ENCODE measurements at places on chromosomes 13 and 19. TPM values are rescaled to one million over a fixed set of nuclear protein-coding genes. Genes with fewer than 3 reads are reported as not detected.

GRCh38 chr13:51282322-51282721, 57.2 kb upstream of the SERPINE3 start:
- no peak for DNase-seq

GRCh38 chr13:44049081-44049945, 169.6 kb downstream of the LACC1 start:
- DNase-seq, result no peak

GRCh38 chr13:51804295-51805172, 571 bp upstream of the DHRS12 start:
- no peak for DNase-seq

DNA sequence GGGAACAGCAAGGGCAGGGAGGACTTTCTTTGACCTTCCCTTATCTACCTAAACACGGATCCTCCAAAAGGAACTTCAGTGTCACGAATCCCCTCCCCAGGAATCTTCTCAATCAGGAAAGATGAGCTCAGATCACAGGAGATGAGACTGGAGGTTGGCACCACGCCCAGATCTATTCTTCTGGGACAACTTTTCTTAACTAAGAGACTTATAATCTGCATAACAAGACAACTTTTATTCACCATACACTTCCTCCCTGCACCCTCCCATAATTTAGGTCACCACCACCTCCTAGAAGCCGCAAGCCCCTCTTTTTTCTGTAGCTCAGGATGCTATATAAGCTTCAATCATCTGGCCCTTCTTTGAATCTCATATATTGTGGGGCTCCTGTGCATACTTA, 19.2 kb upstream of the AKT2 start:
- DNase-seq, result no peak

PCDH17 gene
- total RNA-seq, result 2.2 TPM

ADGRE2 gene
- 0.60 TPM for total RNA-seq

DNA sequence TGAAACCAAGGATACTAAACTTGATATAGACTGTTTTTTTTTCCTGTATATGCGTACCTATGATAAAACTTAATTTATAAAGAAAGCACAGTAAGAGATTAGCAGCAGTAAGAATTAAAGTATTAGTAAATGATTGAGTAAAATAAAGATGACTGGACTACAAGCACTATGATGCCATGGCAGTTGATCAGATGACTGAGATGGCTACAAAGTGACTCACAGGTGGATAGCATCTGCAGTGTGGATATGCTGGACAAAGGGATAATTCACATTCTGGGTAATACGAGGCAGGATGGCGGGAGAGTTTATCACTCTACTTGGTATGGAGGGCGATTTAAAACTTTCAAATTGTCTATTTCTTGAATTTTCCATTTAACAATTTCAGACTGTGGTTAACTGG, 11.8 kb downstream of the HTR2A start:
- no peak for DNase-seq

LRRC63 gene
- total RNA-seq, result under 0.01 TPM

DNA sequence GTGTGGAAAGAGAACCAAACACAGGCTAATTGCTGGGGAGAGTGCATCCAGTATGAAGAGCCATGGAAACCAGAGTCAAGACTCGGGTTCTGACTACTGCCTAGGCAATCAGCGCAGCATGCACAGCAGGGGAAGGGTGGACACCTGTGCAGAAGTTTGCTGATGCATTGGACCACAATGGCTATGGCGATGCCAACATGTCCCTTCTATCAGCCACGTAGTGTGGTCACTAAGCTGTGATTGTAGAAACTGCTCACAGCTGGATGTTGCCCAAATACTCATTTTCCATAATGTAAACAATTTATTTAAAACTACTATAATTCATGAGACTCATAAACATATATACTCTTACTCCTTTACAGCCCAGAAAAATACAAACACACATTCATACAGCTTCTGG, 1718.2 kb downstream of the EFNB2 start:
- DNase-seq, result no peak

GRCh38 chr19:13281567-13282291, 131.5 kb downstream of the IER2 start:
- no peak for DNase-seq

DNA sequence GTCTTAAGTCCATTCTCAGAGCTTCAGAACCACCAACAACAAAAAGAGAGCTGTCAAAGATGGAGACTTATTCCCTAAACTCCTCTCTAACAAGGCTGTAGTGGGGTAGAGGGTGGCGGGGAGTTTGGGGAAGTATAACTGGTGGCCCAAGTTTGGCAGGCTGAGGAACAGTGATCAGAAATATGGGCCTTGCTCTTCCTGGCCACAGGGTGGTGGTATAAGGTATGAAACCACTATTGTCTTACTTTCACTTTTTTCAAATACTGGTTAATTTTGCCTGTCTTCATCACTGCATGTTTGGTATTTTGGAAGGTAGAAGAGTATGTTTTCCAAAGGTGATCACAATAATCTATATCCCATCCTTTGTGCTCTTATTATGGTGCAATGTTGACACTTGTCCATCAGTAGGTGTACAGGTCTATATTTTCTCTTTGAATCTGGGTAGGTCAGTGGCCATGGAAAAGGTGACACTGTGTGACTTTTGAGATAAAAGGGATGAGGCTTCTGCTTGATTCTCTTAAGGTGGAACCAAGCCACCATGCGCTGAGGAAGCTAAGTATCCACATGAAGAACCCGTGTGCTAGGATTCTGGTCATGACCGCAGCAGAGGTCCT, 23.2 kb upstream of the GPC5 start:
- DNase-seq, result peak; percentile 22

NAA16 gene
- total RNA-seq, result 3.5 TPM

- no peak for DNase-seq
These were observed 98.2 kb downstream of the UBL3 start for GRCh38 chr13:29752175-29752574.

DNA sequence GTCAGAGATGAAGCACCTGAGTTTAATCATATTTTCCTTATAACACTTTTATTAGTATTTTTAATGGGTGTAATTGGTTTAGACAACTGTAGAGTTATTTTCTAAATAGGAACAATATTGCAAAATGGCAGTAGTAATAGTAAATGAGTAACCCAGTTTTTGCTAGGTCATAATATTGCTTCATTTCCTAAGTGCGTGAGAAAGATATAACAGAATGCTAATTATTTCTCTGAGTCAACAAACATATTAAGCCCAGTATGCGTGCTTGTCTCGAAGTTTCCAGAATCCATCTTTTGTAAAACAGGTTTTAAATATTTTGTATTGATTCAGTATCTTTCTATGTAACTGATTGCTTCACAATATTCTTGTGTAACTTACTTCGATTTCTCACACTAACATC, 315.3 kb downstream of the MYO16 start:
- DNase-seq, result no peak

- no peak for DNase-seq
These were observed 9.0 kb downstream of the SIGLEC5 start for GRCh38 chr19:51621178-51621577.
